Left lung (tissue), 14 donors: ENCODE measurements at places on chromosomes 12 and 14. TPM values are rescaled to one million over a fixed set of nuclear protein-coding genes. Genes with fewer than 3 reads are reported as not detected.

Gene IL31
- total RNA-seq = not detected

Gene GALNT16
- 2.4 TPM for total RNA-seq

Gene PLEK2
- total RNA-seq = 2.8 TPM

Gene CFAP54
- total RNA-seq = 1.1 TPM

Gene DPPA3
- total RNA-seq = not detected

Gene PRKAB1
- total RNA-seq = 53.3 TPM

Gene CFAP73
- total RNA-seq = not detected

Gene ALDH1L2
- 21.4 TPM for total RNA-seq

Gene BCAT1
- total RNA-seq = 131 TPM

Gene GARIN6
- not detected for total RNA-seq

Gene SRSF9
- total RNA-seq = 136 TPM

Gene STON2
- 30.4 TPM for total RNA-seq

Gene DTX1
- 3.8 TPM for total RNA-seq

Gene NOVA1
- 1.5 TPM for total RNA-seq

Gene OR10G3
- not detected for total RNA-seq

Gene LMNTD1
- 1.7 TPM for total RNA-seq

Gene CCDC88C
- total RNA-seq = 41.8 TPM

- H3K4me3 ChIP-seq = no peak overlapping the region
- no peak overlapping the region for H3K27ac ChIP-seq
- peaks cover 46% of the 10 kb centered on the region for H3K36me3 ChIP-seq
- H3K4me1 ChIP-seq = no peaks in the 10 kb centered on the region
- DNase-seq = no peak
- no peaks in the 10 kb centered on the region for H3K27me3 ChIP-seq
Measured at GRCh38 chr14:70567791-70568190, 32.7 kb downstream of the MED6 start.

DNA sequence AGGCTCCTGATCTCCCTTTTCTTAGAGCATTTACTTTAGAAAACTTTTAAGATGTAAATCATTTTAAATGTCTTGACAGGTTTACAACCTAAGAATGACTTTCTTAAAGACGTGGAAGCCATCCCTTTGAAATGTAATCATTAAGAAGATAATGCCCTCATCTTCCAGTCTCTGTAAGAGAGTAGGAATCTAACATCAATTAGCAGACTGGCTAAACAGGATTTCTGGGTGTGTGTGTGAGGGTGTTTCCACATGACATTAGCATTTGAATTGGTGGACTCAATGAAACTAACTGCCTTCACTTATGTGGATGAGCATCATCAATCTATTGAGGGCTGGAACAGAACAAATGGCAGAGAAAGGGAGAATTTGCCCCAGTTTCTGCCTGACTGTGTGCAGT, 329.5 kb downstream of the RPL10L start:
- no peaks in the 10 kb centered on the region for H3K27me3 ChIP-seq
- no peak for DNase-seq
- H3K36me3 ChIP-seq = no peaks in the 10 kb centered on the region
- H3K4me1 ChIP-seq = no peaks in the 10 kb centered on the region
- no peak overlapping the region for H3K4me3 ChIP-seq
- no peak overlapping the region for H3K27ac ChIP-seq

- peaks cover 86% of the 10 kb centered on the region for H3K4me1 ChIP-seq
- no peak for DNase-seq
- H3K36me3 ChIP-seq = no peaks in the 10 kb centered on the region
Measured at GRCh38 chr14:76953311-76953945, 75.1 kb downstream of the IRF2BPL start.

GRCh38 chr14:49966971-49967630, 74.2 kb downstream of the ARF6 start:
- peak overlapping the region; percentile 42 for H3K27ac ChIP-seq
- no peak overlapping the region for H3K4me3 ChIP-seq
- H3K27me3 ChIP-seq = no peaks in the 10 kb centered on the region
- no peak for DNase-seq
- H3K4me1 ChIP-seq = peaks cover 35% of the 10 kb centered on the region
- H3K36me3 ChIP-seq = no peaks in the 10 kb centered on the region

GRCh38 chr14:90624732-90625400, 191.4 kb downstream of the TTC7B start:
- no peaks in the 10 kb centered on the region for H3K27me3 ChIP-seq
- peaks cover 17% of the 10 kb centered on the region for H3K4me1 ChIP-seq
- H3K27ac ChIP-seq = peak overlapping the region; percentile 50
- no peak for DNase-seq

DNA sequence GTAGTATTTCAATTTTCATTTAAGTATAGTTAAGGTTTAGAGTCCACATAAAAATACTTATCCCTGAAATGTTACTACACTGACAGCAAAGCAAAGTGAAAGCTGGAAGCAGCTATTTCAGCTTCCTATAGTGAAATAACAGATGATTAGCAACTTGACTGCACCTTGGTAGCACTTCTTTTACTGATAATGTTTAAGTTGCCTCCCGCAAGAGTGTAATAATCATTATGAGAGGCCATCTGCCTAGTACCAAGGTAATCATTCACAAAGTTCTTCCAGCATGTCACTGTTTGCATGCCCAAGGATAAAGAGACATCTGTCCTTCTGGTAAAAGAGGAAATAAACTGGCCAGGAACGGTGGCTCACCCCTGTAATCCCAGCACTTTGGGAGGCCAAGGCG, 69.8 kb downstream of the LIN7A start:
- H3K4me3 ChIP-seq = no peak overlapping the region
- no peaks in the 10 kb centered on the region for H3K27me3 ChIP-seq
- no peak overlapping the region for H3K27ac ChIP-seq
- H3K4me1 ChIP-seq = no peaks in the 10 kb centered on the region
- DNase-seq = no peak

GRCh38 chr14:80310938-80311750, 99.8 kb upstream of the DIO2 start:
- peak; percentile 72 for DNase-seq
- no peaks in the 10 kb centered on the region for H3K27me3 ChIP-seq
- H3K4me3 ChIP-seq = no peak overlapping the region
- H3K36me3 ChIP-seq = no peaks in the 10 kb centered on the region
- no peak overlapping the region for H3K27ac ChIP-seq

- no peaks in the 10 kb centered on the region for H3K27me3 ChIP-seq
- no peak for DNase-seq
- no peak overlapping the region for H3K27ac ChIP-seq
- H3K4me1 ChIP-seq = no peaks in the 10 kb centered on the region
Measured at GRCh38 chr12:11559626-11560340, 89.7 kb upstream of the ETV6 start.

GRCh38 chr14:68627868-68628604, 164.8 kb downstream of the ZFP36L1 start:
- H3K27ac ChIP-seq = peak overlapping the region; percentile 83
- H3K36me3 ChIP-seq = no peaks in the 10 kb centered on the region
- H3K4me3 ChIP-seq = no peak overlapping the region
- DNase-seq = peak; percentile 79

- no peak overlapping the region for H3K27ac ChIP-seq
- no peak overlapping the region for H3K4me3 ChIP-seq
- H3K36me3 ChIP-seq = no peaks in the 10 kb centered on the region
- no peaks in the 10 kb centered on the region for H3K4me1 ChIP-seq
- DNase-seq = no peak
- no peaks in the 10 kb centered on the region for H3K27me3 ChIP-seq
Measured at GRCh38 chr14:21987937-21988336, 314.3 kb upstream of the OR4E1 start.

- H3K36me3 ChIP-seq = no peaks in the 10 kb centered on the region
- DNase-seq = peak; percentile 75
- H3K27ac ChIP-seq = peak within 1 kb of the TSS; percentile 85
- H3K4me1 ChIP-seq = peaks cover 11% of the 10 kb centered on the region
- H3K4me3 ChIP-seq = peak within 1 kb of the TSS; percentile 65
Measured at GRCh38 chr14:75981426-75982265, at the start of gene TGFB3. Gene TGFB3, minus strand, starts transcription at chr14:75981995. Its CDS starts 1,102 bp downstream, at chr14:75980893.

- peaks cover 25% of the 10 kb centered on the region for H3K4me1 ChIP-seq
- H3K27me3 ChIP-seq = no peaks in the 10 kb centered on the region
Measured at GRCh38 chr12:65926119-65926908, 102.0 kb downstream of the HMGA2 start.

DNA sequence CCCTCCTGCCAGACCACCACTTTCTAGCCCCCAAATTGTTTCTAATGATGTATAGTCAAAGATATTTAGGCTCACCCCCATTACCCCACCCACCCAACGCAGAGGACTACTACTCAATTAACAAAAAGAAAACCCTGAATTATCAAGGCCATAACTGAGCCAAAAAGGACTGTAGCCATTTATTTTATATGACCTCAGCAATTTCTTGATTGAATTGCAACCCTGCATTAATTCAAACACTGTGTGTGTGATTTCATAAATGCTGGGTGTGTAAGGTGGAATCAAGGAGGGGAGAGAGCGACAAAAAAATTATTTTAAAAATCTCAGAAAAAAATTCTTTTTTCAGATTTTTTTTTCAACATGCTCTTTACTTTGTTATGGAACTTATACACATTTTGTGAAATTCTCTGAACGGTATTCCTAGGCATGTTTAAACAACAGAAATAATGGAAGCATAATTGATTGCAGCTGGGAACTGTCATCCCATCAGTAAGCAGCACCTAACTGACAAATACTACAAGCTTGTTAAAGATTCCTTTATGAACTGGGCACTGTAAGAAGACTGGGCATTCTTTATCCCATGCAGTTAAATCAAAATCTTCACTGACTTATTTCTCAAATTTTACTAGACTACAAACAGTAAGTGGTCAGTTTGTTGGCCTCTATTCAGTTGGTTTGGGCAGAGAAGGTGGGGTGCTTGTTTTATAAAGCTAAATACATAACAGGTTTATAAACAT, 179.1 kb downstream of the SOX5 start:
- no peak for DNase-seq
- no peaks in the 10 kb centered on the region for H3K36me3 ChIP-seq
- H3K27me3 ChIP-seq = no peaks in the 10 kb centered on the region

GRCh38 chr12:112172556-112173324, 47.4 kb downstream of the TRAFD1 start:
- H3K36me3 ChIP-seq = no peaks in the 10 kb centered on the region
- H3K4me1 ChIP-seq = no peaks in the 10 kb centered on the region
- no peak overlapping the region for H3K27ac ChIP-seq
- no peak overlapping the region for H3K4me3 ChIP-seq
- no peak for DNase-seq
- H3K27me3 ChIP-seq = no peaks in the 10 kb centered on the region

GRCh38 chr14:103130965-103131364, 7.7 kb downstream of the TNFAIP2 start:
- H3K4me3 ChIP-seq = no peak overlapping the region
- no peaks in the 10 kb centered on the region for H3K27me3 ChIP-seq
- H3K27ac ChIP-seq = peak overlapping the region; percentile 5
- no peaks in the 10 kb centered on the region for H3K36me3 ChIP-seq
- peak; percentile 54 for DNase-seq
- H3K4me1 ChIP-seq = peaks cover 40% of the 10 kb centered on the region

DNA sequence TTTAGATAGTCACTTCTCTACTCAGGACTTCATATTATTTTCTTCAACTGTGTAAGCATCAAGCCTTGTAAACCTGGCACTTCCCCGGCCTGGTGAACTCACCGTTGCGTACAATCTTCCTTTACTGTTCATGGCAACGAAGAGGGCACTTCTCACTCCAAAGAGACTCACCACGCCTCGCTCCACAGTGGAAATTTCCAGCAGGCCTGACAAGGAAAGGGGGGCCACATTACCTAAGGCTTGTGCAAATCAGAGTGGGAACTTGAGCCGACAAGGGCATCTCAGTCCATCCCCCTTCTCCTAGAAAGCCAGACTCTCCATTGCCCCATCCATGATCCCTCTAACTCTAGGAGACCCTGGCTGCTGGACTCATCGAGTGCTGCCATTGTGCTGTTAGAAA, 1.6 kb downstream of the FGF6 start:
- H3K27me3 ChIP-seq = no peaks in the 10 kb centered on the region
- no peak for DNase-seq
- no peak overlapping the region for H3K4me3 ChIP-seq

DNA sequence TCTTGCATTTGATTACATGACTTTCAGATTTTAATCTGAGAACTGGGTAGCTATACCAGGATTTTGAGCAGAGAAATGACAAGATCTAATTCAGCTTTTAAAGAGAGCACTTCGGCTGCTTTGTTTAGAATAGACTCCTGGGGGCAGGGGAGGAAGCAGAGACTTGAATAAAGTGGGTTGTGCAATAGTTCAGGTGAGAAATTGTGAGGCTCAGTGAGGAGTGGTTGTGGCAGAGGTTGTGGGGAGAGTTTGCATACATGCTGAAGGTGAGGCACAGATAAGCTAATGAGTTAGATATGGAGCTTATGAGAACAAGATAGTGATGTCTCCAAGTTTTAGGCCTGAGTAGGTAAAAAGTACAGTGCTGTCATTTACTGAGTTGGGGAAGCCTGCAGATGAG, 281.4 kb downstream of the FLRT2 start:
- no peaks in the 10 kb centered on the region for H3K27me3 ChIP-seq
- DNase-seq = no peak
- H3K27ac ChIP-seq = no peak overlapping the region
- no peak overlapping the region for H3K4me3 ChIP-seq

GRCh38 chr14:69619012-69619411, 7.6 kb downstream of the SUSD6 start:
- H3K4me3 ChIP-seq = no peak overlapping the region
- DNase-seq = no peak
- H3K27ac ChIP-seq = no peak overlapping the region
- H3K36me3 ChIP-seq = no peaks in the 10 kb centered on the region

DNA sequence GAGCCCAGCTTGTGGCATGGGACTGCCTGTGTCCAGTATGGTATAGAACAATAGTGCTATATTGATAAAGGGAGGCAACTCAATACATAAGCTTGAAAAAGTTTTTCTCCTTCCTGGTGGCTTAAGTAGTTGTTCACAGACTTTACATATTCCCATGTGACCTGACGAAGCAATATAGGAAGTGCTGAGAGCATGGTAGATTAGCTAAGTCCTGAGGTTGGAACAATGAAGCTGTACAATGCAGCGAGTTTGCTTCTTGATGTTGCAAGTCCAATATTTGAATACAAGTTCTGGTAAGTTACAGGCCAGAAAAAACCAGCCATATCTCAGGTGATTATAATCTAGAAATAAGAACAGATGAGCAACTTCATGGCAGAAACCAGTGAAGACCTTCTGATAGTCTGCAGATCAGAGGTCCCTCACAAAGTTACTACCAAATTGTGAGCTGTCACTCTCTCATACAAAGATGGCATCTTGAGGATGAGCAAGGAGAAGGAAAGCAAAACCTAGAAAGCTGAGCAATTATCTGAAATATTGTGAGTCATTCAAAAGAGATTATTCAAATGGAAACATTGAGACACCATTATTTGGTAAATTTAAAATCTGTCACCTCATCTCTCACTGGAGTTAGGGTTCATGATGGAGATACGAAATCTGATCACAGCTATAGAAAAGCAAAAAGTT, 72.9 kb upstream of the BTG1 start:
- H3K36me3 ChIP-seq = no peaks in the 10 kb centered on the region
- H3K27me3 ChIP-seq = no peaks in the 10 kb centered on the region
- H3K4me1 ChIP-seq = no peaks in the 10 kb centered on the region
- H3K4me3 ChIP-seq = no peak overlapping the region
- H3K27ac ChIP-seq = peak overlapping the region; percentile 65

DNA sequence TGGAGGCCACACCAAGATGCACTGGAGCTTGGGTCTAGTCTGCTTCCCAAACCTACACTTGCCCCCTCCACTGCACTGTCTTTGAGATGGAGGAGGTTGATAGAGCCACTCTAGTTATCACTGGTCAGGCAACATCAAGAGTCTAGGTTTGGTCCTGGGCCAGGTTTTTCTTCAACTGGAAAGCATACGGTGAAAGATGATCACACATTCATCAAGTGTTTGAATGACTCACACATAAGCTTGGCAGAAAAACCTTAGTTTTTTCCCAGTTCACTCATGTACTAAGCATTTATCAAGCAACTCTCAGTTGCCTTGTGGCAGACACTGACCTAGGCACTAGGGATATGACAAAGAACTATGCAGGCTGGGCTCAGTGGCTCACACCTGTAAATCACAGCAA, 84.5 kb downstream of the PLEKHG3 start:
- H3K4me1 ChIP-seq = no peaks in the 10 kb centered on the region
- no peaks in the 10 kb centered on the region for H3K36me3 ChIP-seq
- no peak for DNase-seq
- H3K27ac ChIP-seq = no peak overlapping the region
- no peaks in the 10 kb centered on the region for H3K27me3 ChIP-seq
- H3K4me3 ChIP-seq = no peak overlapping the region
